ENCODE measurements at places on chromosomes 5 and 9.

- peak; percentile 24 for DNase-seq
Measured at GRCh38 chr5:84382363-84383295, 2.1 kb downstream of the EDIL3 start.

- DNase-seq, result no peak
Measured at GRCh38 chr9:21070906-21071305, 6.8 kb downstream of the IFNB1 start.

GRCh38 chr5:2147504-2148311 lies 265.0 kb upstream of the IRX4 start:
- no peak for DNase-seq

- DNase-seq, result no peak
Measured at GRCh38 chr5:156686796-156687195, 163.3 kb upstream of the PPP1R2B start.

DNA sequence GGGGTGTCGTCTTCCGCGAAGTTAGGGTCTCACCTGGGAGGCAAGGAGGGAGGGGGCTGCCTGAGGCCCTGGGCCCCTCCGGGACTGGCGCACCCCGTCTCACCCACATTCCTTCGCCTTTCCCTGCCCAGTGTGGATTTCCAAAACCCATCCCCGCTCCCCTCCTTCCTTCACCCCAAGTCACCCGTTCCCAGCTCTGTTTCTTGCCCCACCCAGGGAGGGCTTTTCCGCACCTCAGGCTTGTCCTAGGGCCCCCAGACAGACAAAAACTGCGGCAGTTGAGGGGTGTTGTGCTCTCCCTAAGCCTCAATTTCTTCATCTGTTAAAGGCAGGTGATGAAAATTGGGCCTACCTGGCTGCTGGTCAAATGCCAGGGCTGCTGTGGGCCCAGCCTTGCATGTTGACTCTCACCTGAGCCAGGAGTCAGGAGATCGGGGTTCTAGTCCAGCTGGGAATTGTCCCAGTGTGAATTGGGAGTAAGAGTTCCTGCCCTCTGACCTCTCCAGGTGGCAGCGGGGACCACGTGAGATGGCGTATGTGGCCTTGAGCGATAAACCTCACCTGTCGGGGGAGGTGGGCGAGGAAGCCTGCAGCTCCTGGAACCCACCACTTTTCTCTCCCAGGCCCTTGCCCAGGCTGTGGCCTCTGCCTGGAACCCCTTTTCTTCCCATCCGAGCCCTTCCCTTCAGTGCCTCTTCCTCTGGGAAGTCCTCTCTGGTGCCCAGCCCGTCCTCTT lies 143.4 kb upstream of the IER5L start:
- DNase-seq, result no peak

DNA sequence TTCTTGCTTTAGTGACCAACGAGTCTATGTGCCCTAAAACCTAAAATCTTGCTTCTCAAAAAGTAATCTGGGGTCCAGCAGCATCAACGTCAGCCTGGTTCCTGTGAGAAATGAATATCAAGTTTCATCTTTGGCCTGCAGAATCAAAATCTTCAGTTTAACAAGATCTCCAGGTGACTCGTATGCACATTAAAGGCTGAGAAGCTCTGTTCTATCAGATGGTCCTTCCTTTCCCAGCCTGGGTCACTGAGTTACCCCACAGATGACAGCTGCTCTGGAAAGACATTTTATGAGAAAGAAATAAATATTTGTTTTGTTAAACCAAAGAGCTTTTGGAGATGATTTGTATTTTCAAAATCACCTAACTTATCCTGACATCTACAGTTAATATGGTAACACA lies 75.8 kb downstream of the ADAMTSL1 start:
- DNase-seq, result no peak

DNA sequence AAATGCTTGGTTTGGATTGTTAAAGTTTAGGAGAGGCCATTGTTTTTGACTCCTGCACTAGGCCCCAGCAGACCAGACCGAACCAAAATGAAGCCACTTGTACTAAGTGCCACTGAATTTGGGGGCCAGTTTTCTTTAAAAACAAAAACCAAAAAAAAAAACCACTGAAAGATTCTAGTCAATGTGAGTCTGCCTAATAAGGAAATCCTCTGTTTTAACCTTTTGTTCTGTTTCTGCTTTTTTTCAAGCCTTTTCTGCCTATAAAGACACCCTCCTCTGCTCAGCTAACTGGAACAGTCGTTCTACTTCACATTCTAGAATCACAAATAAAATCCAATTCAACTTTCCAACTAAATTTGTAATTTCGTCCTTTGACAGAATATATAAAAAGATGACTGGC lies 64.9 kb downstream of the SERINC5 start:
- DNase-seq, result no peak

- no peak for DNase-seq
Measured at GRCh38 chr9:128361296-128361985, 9.7 kb upstream of the URM1 start.

GRCh38 chr5:149605998-149606724 lies 24.9 kb downstream of the ARHGEF37 start:
- peak; percentile 90 for DNase-seq

- DNase-seq, result peak; percentile 64
Measured at GRCh38 chr5:102799017-102799416, 43.9 kb downstream of the PAM start.

- peak; percentile 62 for DNase-seq
Measured at GRCh38 chr9:111038331-111039230, at the start of gene LPAR1. LPAR1 (minus strand) TSS chr9:111038470; CDS start chr9:110972117, 66,353 bp downstream.

GRCh38 chr9:2403701-2404100 lies 217.9 kb upstream of the VLDLR start:
- DNase-seq, result no peak

GRCh38 chr5:59169081-59169767 lies 586.3 kb downstream of the RAB3C start:
- peak; percentile 50 for DNase-seq

DNA sequence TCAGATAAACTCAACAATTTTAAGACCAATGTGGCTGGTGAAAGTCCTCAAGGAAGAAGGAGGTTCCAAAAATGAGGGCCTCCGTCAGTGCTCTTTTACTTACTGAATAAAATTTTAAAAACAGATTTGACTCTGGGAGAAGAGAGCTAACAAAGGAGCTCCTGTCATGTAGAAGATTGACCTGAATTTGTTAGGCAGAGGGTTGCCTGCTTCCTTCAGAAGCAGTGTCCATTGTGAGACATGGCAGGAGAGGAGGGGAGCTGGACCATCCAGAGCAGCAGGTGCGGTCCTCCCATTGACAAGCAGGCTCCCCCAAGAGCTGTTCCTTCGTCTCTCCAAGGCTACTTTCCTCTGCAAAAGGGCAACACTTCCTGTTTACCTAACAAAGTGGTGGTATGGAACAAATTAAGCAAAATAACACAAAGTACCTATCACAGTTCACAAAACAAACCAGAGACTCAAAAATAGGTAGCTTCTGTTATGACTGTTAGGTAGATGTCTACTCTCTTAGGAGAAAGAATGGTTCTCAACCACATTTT lies 238.1 kb downstream of the DENND1A start:
- no peak for DNase-seq

GRCh38 chr9:108109927-108110690 lies 620.5 kb upstream of the KLF4 start:
- DNase-seq, result peak; percentile 29

GRCh38 chr5:26932238-26932637 lies 106.1 kb downstream of the CDH9 start:
- no peak for DNase-seq

DNA sequence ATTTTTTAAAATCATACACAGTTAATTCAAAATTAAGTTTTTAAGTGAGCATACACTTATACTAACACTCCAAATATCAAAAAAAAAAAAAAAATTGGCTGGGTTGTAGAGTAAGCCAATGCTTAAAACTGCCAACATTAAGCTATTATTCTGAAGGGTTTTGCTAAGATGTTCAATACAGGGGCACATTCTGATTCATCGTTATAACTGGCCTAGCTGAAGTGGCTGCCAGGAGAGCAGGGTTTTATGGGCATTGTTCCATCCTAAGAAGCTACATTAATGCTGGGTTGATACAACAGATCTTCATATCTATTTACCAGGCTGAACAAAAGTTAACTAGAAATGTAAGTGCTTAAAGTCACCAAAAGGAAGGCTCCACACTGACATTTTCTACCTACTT lies 13.4 kb downstream of the ELAVL2 start:
- no peak for DNase-seq

DNA sequence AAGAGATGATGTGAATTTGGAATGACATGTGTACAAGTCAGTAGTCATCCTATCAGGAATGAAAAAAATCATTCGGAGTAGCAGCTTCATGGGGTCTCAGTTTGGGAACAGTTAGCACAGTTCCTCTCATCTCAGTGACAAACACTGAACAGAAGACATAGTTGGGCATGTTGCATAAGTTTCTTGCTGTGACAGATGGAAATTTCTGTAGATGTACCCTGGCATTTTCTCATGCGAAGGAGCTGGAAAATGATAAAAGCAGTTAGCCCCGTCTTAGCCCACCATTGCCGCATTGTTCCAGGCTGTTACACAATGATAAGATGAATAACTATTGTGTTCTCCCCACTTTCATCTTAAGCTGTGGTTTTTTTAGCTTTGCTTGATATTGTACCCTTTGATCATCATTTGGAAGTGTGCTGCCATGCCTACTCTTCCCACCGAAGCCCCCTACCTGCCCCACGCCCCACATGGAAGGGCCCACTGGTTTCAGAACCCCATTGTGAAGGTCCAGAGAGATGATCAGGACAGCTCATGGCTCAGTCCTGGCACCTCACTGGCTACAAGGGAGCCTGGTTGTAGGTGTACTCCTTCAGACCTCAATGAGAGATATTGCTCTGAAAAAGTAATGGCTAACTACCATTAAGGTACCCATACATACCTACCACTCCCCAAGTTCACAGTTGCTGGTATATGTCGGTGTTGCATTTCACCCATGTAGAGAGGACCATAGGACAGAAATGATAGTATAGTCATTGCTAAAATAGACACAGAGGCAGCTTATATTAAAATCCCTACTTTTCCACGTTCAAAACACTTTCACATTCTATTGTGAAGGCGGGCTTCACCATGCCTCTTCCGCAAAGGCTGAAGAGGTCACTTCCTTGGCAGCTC lies 38.8 kb downstream of the SFXN1 start:
- no peak for DNase-seq

DNA sequence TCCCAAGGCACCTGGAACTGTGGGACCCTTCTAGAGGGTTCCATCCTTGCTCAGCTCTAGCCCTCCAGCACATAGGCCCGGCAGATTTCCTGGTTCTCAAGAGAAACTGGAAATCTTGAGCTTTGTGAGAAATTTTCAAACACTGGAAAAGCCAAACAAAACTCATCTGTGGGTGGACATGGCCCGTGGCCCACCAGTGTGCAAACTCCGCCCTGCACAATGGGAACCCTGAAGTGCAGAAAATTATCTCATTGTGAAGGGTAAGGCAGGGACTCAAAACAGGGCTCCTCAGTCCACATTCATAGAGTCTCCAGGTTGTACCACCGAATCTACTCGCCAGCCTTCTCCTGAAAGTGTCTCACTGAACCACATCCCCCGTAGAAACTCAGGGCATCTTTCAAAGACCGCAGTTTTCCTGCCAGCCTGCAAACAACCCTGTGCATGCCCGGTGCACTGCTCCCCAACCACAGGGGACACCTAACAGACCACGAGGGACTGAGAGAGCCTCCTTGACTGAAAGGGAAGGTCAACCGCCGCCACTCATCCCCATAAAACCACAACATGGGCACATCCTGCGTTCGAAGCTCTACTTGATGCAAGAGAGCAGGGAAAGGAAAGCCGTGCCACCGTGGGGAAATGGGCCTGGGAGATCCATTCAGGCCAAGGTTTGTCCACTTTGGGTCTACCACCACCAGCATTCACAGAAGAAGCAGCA lies 18.1 kb downstream of the ADAMTS2 start:
- DNase-seq, result no peak

GRCh38 chr9:34634551-34635248 lies 2.9 kb downstream of the SIGMAR1 start:
- DNase-seq, result no peak

GRCh38 chr9:86093788-86094555 lies 5.4 kb downstream of the GOLM1 start:
- no peak for DNase-seq

- DNase-seq, result no peak
Measured at GRCh38 chr9:227860-228259, 13.2 kb downstream of the DOCK8 start.

GRCh38 chr9:72925891-72926290 lies 27.0 kb downstream of the ALDH1A1 start:
- DNase-seq, result no peak

- peak; percentile 64 for DNase-seq
Measured at GRCh38 chr9:92406477-92406876, 2.1 kb upstream of the OGN start.

GRCh38 chr9:117541181-117541580 lies 126.3 kb upstream of the ASTN2 start:
- no peak for DNase-seq

DNA sequence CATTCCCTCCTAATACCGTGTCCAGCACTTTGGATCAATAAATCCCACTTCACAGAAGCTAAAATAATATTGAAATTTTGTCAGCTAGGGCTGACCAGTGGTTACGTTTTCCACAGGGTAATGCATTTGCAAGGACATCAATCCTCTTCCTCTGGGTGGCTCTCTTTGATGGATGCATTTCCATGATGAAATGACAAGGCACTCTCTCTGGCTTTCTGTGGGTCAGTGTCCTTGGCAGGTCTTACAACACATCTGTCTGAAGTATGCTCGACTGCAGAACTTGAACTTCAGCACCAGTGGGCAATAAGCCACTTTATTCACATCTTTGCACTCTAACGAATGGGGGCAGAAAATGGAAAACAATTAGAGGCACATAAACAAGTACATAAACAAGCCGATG lies 330.1 kb downstream of the ADAMTS6 start:
- DNase-seq, result peak; percentile 88

GRCh38 chr5:158978061-158978460 lies 121.7 kb downstream of the EBF1 start:
- DNase-seq, result no peak

GRCh38 chr5:135971701-135972100 lies 16.9 kb upstream of the LECT2 start:
- no peak for DNase-seq

DNA sequence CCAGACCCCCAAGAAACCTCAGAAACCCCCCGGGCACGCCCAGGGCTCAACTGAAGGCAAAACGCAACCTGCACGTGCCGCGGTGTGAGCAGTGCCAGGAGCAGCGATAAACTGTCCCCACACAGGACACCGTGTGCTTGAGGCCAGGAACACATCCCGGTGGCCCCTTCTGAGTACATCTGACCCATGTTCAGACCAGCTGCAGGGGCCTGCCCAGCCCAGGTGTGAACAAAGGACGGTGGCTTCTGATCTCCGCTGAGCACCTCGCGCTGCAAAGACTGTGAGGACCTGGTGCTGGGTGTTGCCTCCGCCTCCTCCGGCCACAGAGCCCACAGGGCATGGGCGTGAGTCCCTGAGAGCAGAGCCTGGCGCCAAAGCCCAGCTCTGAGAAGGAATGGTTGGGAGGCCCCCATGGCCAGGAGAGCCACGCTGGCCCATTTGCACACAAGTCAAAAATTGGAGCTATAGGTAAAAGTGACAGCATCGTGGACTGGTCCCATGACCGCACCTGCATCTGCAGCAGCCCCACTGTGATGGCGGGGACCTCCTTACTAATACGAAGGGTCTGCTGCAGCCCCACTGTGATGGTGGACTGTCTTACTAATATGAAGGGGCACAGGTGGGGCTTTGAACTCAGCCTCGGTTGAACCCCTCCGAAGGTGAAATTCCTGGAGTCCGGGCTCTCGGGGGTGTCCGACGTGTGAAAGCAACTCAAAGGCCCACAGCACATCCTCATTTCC lies 31.5 kb downstream of the NDUFS6 start:
- DNase-seq, result no peak
